NCI-H1105 (cell line): ENCODE measurements at places on chromosomes 6 and 20.

- DNase-seq = no peak
Observed at GRCh38 chr20:49323622-49324238, 45.9 kb upstream of the ZNFX1 start.

- DNase-seq = no peak
Observed at GRCh38 chr20:252801-253200, 4.7 kb upstream of the DEFB132 start.

DNA sequence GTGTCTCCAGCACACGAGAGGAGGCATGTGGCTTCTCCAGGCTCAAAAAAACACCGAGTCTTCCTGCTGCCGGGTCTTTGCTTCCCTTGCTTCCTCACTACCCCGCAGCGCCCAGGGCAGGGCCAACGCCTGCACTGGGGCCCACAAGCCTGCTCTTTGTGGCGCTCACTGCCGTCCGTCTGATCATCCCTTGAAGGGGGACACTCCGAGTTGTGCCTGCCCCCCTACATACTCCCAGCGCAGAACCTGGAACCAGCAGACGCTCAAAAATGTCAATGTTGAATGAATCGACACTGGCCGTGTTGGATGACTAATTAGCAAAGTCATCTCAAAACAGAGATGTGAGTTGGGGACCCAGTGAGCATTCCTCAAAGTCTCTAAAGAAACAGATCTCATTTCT, 8.1 kb upstream of the ARFGAP1 start:
- DNase-seq = no peak

DNA sequence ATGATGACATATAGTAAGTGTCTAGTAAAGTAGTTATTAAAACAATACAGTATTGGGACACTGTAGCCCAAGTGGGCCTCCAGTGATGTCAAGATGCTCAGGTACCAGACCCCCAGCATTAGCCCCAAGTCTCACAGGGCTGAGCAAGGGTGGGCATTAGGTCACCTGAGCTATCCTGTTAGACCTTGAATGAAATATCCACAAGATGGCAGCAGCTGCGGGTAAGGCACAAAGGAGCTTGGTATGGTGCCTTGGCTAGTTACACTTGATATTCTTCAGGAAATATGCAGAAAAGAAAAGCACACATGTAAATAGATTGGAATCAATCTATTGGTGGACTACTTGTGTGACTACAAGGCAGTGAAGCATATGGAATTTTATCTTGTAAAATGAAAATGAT, 701.8 kb upstream of the ADGRB3 start:
- no peak for DNase-seq

DNA sequence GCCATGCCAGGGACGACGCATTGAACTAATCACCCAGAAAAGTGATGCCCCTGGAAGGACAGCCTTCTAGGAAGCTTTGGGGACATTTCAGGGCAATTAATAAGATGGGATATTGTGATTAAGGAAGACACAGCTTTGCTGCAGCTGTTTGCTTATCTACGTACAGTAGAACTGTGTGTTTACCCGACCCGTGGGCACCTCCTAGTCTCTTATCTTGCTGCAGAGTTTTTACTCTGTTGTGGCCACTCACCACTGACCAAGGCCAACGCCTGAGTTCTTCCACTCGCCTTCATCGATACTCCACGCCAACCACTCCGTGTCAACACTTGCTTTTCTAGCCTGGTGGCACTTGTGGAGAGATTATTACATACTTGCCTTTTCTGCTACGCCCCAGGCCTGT, 105.9 kb upstream of the MLN start:
- DNase-seq = no peak

DNA sequence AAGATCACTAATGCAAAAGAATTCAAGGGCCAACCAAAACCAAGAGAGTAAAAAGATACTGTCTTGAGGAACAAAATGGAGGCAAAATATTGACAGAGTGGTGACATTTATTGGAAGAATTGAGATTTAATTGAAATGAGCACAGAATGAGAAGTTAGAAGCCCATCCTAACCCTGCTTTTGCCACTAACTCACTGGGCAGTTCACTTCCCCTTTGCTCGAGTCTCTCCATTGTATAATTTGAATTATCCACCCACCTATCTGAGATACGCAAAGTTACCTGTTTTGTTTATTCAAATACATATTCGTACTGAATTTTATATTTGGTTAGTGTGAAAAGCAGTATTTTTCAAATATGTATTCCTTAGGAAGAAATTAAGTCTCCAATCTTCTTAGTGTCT, 204.5 kb upstream of the PRDM1 start:
- DNase-seq = no peak

GRCh38 chr6:12356983-12357972, 67.1 kb downstream of the EDN1 start:
- DNase-seq = no peak

DNA sequence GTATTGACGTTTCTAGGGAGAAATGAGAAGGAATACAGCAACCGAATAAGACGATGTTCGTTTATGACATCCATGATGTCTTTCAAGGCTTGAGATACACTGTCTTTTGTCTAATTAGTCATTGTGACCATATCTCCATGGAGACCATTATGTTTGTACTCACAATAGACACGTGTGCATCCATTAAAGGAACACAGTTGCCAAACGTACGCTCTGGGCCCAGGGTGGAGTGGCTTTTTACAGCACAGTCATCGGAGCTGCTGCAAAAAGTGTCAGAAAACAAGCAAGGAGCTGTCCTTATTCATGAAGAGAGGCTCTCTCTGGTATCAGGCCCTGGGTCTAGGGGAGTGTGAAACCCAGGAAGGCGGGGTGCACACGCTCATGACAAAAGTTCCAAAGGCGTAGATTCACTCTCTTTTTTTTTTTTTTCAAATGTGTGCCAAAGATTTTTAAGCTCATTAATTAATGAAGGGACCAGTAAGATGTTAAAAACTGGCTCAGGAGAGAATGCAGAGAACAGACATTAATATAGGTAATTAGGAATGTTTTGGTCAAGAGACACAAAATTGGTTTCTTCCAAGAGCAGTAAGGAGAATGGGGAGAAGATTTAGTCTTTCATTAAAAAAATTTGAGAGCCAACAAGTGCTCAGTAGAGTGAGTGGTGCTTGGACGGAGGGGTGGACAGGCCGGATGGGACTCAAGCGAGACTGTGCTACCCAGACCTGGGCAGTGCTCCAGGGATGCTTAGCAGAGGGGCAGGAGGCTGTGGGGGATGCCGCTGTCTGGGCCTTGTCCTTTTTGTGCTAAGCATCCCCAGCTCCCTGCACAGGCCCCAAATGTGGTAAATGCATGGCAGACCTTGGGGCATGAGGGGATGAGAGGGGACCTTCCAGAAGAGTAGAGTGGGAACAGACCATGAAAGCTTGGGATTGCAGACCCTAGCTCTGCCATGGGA, 34.9 kb upstream of the GTSF1L start:
- DNase-seq = peak; percentile 16

GRCh38 chr6:167936051-167936450, 61.4 kb upstream of the KIF25 start:
- DNase-seq = no peak

- DNase-seq = no peak
Observed at GRCh38 chr20:9338101-9338500, 176.3 kb upstream of the LAMP5 start.

DNA sequence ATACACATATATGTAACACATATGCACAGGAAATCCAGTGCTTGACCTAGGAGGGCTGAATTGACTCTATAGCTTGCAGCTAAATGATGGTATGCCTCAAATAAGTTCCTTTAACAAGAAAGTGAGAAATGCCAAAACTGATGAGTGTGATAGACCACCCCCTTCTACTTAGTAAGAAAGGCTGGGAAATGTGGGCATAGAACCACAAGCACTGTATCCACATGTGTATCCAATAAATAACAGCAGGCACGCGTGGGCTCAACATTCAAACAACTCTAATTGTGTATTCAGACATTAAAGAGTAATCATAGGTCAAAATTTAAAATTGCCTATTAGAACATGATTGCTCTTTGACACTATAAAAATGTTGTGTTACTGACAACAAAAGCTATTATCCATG, 54.1 kb downstream of the FAM83B start:
- DNase-seq = no peak

- no peak for DNase-seq
Observed at GRCh38 chr6:104771258-104771832, 88.4 kb downstream of the HACE1 start.

GRCh38 chr20:33733654-33734576, 2.1 kb downstream of the ZNF341 start:
- no peak for DNase-seq

DNA sequence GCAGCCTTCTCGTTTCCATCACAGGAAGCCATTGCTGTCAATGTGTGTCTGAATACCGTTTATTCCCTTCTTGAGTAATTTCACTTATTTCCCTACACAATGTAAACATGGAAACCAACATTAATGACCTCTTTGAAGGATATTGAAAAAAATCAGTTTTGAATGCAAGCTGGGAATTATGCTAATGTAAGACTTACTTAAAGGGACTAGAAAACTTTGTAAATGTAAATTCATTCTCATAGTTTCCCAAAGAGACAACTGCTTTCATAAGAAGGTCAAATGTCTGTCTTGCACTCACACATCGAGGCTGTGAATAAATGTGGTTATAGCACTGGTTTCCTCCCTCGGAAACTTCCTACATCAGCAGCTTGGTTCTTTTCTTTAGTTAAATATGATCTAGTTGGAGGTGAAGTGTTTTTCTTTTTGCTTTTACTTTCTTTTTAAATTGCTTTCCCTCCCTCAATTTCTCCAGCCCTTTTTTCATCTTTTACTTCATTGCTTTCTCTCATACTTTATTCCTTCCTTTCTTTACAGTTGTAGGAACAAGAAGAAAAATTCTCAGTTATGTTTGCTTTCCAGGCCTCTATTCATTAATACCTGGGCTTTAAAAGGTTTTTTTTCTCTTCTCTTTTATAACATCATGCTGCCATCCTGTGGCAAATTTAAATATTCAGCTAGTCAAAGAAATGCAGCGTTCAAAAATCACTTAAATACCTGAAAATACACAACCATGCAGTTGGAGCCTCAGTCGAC, 108.3 kb downstream of the TNFAIP3 start:
- DNase-seq = peak; percentile 3

- DNase-seq = no peak
Observed at GRCh38 chr20:21527908-21528307, 14.0 kb upstream of the NKX2-2 start.

GRCh38 chr6:17054647-17055046, 47.2 kb upstream of the STMND1 start:
- DNase-seq = no peak

DNA sequence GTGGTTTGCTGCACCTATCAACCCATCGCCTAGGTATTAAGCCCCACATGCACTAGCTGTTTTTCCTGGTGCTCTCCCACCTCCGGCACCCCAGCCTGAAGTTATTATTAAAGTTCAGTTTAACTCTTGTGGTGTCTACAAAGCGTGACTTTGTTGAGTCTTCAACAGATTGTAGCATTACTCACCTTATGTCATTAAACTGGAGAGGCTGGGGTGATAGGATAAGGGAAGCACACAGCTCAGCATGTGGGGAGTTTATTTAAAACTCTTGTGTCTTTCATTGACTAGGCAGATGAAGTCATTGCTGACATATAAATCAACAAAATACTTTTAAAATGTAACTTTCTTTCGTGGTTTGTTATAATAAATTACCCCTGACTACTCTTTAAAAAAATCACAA, 84.7 kb upstream of the GCM1 start:
- DNase-seq = no peak

DNA sequence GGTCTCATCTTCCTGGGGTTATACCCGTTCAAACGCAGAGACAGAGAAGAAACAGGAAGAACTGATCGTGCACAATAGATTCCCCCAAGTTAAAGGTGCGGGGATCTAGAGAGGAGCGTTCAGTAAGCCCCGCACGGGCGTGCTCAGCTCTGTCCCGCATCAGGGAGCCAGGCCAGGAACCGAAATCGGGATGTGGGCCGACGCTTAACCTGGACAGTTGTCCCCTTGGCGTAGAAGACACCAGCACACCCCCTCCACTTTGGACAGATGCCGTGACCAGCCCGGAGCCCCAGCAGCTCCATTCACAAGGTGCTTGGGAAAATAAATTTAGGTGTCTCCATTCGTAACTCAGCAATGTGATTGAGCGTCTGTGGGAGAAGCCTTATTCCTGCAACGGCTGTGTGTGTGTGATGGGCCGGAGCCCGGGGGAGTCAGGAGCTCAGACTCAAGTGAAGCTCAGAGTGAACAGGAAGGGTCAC, 24.0 kb upstream of the GATA5 start:
- DNase-seq = no peak

- DNase-seq = peak; percentile 87
Observed at GRCh38 chr6:108476847-108477430, 83.8 kb upstream of the FOXO3 start.

GRCh38 chr6:1667805-1668175, 58.1 kb downstream of the FOXC1 start:
- DNase-seq = no peak

GRCh38 chr6:6968357-6968730, 139.4 kb upstream of the RREB1 start:
- DNase-seq = no peak

- DNase-seq = no peak
Observed at GRCh38 chr6:26211963-26212362, 124.7 kb downstream of the HFE start.

GRCh38 chr20:59648466-59649070, 44.2 kb downstream of the PHACTR3 start:
- DNase-seq = no peak

- no peak for DNase-seq
Observed at GRCh38 chr20:15992564-15992963, 580.7 kb downstream of the KIF16B start.

DNA sequence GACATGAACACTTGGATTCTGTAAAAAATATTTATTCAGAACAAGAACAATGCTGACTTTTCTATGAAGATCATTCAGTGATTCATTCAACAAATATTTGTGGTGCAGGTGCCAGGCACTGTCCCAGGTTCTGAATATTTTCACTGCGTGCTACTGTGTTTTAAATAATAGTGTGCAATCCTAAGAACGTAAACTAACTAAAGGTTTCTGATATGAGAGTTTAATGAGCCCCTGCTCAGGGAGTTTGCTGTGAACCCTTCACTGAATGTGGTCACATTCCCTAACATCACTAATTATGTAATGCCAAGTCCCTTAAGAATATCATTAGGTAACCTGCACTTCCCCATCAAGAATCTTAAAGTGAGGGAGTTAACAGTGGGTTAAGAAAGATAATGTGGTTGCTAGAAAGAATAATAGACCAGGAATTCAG, 1.7 kb upstream of the TMEM170B start:
- no peak for DNase-seq

DNA sequence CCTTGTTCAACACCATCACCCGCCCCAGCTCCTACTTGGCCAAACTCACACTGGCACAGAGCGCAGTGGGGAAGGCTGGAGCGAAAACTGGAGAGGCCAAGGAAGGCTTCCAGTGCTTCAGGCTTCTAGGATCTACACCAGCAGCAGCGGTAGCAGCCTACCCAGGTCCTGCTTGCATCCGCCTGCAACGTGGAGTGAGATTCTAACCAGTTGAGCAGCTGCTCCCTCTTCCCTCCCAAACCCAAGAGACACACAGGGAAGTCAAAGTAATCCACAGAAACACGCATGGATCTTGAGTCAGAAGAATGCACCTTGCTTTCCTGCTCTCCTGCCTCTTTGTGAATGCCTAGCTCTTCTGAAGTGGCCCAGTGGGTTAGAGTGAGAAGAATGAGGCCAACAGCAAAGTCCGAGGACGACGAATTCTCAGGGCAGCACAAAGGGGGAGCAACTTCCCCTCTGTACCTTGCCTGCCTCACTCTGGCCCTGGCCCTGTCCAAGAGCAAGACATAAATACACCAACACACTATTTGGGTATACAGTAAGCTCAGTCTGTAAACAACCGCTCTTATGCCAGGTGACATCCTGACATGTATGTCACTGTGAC, 95.9 kb upstream of the FOXQ1 start:
- no peak for DNase-seq
